Putamen (tissue), 1 donor: ENCODE measurements at places on chromosomes 13 and 19.

- peak; percentile 98 for DNase-seq
Measured at GRCh38 chr19:58558623-58559274, 338 bp upstream of the UBE2M start.

DNA sequence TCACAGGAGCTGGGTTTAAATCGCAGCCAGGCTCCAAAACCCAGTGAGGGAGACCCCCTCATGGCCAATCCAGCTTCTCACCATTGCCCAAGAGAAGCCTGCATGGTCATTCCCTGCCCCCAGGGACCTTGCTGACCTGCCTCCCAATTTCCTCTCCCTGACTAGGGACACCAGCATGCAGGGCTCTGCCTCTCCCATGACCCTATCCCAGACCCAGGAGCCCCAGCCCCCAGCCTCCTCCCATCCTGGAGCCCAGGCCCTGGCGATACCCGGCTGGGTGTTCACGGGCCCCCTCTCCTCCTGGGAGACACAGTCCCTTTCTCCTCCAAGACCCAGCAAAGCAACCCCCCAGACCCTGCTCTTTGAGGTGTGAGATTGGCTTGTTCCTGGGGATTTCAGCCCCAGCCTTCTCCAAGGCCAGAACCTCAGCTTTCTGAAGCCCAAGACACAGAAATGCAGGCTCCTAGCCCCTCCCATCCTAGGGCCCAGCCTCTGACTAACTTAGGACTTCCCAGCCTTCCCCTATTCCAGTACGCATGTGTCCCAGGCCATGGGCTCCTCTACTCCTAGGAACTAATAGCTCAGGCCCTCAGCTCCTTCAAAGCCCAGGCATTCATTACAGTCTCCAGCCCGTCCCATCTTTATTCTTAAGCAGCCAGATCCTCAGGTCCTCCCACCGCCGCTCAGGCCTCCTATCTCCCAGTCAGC, 1.1 kb downstream of the GYS1 start:
- peak; percentile 25 for DNase-seq

GRCh38 chr19:39558624-39559117, 18.7 kb upstream of the EID2 start:
- no peak for DNase-seq

DNA sequence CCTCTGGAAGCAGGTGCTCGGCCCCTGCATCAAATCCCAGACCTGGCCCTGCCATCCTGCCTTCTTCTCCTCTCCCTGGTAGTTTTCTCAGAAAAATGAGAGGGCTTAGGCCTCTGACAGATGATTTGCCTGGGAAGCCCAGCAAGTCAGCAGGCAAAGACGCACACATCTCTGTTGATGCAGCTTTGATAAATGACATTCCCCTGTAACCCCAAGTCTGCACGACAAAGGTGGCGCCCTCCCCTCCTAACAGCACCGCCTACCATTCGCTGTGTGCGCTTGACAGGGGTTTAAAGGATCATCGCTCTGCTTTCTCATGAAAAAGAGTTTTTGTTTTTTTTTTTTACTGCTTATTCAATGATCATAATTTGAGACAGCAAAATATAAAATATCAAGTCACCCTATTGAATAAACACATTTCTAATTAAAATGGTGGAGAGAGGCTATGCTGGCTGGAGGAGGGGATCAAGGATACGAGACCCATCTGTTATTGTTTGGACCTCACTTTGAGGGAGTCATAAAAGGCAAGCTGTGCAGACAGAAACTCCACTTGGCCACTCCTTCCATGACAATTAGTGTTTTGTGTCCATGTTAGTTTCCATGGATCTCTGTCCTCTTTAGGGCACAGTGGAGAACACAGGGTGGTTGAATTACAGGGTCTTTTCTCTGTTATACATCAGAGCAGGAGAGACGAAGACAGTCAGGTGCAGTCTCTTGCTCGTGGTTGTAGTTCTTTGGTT, 126.1 kb downstream of the FGF9 start:
- DNase-seq = no peak

- no peak for DNase-seq
Measured at GRCh38 chr13:23923031-23923430, 25.7 kb upstream of the C1QTNF9B start.

DNA sequence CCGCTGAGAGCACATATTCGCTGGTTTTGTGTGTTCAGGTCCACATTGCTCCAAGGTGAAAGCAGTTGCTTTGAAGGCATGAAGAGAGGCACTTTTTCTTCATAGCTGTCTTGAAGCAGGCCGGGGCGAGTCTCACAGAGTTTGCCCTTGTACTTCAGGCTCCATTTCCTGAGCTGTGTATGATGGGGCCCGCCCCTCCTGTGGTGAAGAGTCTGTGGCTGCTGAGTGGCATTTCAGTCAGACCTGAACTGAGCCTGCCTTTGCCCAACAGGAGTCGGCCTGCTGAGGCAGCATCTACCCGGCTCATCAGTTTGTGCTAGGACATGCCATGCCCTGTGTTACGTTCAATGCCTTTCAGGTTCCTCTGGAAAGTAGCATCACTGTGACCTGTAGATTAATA, 44.4 kb upstream of the C1QTNF9 start:
- DNase-seq = no peak

DNA sequence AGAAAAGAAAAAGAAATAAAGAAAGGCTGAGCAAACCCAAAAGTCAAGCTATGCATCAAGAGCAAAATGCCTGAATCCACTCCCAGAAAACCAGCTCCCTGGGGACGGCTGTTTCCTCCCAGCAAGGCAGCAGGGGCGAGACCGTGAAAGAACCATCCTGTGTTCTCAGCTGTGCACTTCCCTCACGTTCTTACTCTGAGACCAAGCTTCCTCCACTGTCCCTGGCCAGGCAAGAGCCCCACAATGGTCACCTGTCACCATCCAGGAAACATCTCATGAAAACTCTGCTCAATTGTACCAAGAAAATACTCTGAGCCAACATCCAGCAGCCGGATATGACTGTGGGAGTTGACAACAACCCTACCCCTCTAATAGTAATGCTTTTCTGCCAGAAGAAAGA, 22.9 kb downstream of the RAB20 start:
- no peak for DNase-seq

DNA sequence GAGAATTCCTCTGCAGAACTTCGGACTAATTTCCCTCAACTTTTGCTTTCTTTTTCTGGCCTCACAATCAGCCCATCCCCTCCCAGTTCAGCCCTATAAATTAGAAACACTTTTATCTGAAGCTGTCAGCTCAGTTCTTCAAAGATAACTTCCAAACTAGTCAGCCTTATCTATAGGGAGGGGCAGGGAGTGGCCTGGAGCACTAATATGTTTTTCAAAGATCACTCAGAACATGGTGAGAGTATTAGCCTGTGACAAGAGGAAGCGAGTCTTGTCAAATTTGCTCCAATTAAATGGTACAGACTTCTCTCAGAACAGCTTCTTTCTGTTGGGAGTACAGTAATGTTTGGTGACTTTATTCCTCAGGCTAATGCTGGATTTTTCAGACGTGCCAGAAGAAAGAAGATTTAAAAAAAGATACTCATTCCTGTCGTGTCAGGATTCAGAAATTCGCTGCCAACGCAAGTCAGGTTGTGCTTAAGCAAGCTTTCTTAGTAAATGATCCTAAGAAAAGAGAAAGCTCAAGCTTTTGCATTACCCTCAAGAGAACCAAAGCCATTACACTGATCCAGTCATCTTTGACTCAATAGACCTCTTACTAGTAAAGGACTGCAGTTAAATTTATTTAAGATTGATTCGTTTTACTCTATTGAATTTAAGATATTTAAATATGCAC, 1033.6 kb downstream of the SLITRK5 start:
- DNase-seq = peak; percentile 42

DNA sequence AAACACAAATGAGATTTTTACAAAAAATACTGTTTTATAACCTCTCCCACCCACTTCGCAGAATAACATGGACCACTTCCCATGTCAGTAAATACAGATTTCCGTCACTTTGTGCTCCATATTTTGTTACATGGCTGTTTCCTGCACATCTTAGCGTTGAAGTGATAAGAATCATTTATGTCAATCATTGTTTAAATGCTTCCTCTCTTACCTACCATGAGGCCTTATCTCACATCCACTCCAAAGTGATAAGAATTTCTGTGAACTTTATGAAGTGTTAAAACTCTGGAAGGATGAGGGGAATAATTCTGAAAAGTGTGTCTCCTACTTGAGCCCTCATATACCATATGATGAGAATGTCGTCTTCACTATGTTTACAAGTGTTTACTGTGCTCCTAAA, 36.6 kb upstream of the IL17D start:
- no peak for DNase-seq

DNA sequence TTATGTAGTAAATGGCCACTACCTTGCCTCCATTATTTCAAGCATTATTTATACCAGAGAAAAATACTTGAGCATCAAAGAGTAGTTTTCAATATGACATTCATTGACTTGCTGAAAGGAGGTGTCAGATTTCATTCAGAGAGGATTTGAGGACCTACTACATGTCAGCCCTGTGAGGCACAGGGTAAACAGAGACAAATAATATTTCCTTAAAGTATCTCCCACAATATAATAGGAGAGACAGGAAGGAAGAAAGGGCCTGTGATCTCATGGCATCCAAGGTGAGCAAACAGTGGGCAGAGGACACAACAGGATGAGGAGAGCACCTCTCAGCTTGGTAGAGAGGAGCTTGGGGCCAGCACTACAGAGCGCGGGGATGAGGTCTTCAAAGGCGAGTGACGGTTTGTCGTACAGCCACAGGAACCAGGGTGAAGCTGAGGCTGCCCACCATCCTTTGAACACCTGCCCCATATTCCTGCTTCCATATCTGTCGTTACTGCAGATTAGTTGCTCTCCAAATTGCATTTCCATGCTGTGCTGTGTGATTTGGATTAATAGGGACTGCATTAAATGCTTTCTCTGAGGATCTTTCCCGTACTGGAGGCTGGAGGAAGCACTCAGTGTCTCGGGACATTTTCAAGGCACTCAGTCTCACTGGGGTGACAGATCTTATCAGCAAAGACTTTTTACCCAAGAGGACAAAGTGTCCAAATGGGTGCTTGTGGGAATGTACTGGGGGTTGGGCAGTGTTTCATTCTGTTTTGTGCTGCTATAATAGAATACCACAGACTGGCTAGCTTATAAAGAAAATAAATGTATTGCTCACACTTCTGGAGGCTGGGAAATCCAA, 59.2 kb downstream of the GJA3 start:
- no peak for DNase-seq

DNA sequence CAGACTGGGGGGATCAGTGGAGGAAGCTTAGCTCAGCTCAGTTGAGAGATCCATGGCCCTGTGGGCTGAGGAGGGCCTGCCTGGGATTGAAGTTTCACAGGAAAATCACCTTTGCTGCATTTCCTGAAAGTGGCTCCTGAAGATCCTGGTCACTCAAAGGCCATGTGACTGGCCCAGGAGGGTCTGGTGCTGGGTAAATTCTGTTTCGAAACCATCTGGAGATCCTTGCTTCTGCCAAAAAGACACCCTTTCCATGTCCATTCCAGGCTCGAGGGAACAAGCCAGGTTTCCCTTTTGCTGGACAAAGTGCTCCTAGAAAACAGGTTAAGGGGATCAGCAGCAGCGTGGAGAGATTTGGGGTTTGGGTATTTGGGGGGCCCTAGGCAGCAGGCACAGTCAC, 293.3 kb downstream of the ZNF536 start:
- no peak for DNase-seq

GRCh38 chr19:18425515-18426415, 6.6 kb downstream of the SSBP4 start:
- DNase-seq = no peak

DNA sequence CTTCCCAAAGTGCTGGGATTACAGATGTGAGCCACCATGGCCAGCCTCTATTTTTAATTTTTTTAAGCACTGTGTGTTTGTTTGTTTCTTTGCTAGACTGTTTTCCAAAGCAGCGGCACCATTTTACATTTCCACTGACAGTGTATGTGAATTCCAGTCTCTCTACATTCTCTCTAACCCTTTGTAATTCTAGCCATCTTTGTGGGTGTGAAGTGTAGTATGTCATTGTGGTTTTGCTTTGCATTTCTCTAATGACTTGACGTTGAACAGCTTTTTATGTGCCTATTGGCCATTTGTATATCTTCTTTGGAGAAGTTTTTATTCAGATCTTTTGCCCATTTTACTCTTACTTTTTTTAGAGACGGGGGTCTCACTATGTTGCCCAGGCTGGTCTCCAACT, 11.6 kb downstream of the PNPLA6 start:
- DNase-seq = no peak

DNA sequence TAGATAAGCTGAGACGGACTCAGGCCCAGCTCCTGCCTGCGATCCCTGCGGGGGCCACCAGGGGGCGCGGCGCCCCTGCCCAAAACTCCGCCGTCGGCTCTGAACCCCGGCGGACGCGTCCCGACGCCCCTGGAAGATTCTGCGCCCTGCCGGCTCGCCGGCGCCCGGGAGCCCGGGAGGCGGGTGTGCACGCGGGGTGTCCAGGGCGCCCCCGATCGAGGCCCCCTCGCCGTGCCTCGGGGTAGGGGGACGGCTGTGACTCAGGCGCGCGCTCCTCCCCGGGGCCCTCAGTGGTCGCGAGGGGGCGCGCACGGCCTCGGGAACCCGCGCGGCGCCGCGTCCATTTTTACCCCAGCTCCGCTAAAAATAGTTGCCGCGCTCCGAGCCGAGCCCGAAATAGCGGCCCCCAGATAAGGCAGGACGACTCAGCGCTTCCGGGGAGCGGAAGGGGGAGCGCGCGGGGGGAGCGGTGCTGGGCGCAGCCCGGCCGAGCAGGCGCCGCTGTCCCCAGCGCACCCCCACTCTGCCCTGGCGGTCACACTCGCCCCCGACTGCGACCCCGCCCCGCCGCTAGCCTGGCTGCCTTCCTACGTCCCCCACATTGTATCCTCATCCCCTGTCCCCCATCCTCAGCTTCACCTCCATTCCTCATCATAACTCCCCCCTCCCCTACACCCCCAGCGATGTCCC, 16.0 kb upstream of the ERCC1 start:
- DNase-seq = peak; percentile 86

DNA sequence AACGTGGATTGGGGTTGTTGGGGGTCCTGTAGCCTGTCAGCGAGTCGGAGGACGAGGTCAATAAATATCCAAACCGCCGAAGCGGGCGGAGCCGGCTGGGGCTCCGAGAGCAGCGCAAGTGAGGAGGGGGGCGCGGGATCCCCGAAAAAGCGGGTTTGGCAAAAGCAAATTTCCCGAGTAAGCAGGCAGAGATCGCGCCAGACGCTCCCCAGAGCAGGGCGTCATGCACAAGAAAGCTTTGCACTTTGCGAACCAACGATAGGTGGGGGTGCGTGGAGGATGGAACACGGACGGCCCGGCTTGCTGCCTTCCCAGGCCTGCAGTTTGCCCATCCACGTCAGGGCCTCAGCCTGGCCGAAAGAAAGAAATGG, 754 bp upstream of the SIX5 start:
- peak; percentile 68 for DNase-seq

DNA sequence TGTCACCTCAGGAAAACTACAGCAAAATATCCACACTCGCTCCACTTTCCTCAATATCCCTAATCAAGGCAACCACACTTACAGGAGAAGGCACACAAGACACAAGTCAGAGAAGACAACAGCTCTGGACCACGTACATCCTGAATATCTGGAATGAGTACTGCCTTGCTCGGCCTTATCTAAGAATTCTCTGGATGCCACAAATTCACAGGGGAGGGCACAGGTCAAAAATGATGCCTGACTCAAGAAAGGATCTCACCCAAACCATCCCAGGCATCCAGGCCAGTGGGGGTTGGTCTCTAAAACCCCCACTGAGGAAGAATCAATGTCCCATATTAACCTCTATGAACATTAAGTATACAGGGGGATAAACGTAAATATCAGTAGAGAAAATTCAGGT, 29.9 kb downstream of the ATP7B start:
- no peak for DNase-seq

- no peak for DNase-seq
Measured at GRCh38 chr19:51389143-51389542, 1.2 kb downstream of the C19orf84 start.
